Activated T-cell treated with anti-CD3 and anti-CD28 coated beads for 1 hour (primary cell): ENCODE measurements at places on chromosomes 4 and X.

GRCh38 chr4:85005865-85006377 lies 39.4 kb upstream of the WDFY3 start:
- no peak for DNase-seq

DNA sequence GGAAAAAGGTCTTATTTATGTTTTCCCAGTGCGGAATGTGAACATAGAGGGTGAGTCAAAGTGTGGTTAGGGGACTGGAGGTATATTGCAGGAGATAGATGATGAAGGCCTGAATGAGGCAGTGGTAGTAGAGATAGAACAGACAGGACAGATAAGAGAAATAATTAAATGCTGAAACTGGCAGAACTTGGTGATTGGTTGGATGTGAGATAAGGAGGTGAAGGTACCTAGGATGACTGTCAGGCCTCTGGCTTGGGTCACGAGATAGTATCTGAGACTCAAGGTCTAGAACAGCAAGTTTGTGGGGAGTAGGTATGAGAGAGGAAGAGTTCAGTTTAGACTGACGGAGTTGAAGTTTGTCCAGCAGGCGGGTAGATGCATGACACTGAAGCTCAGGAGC lies 3.5 kb downstream of the MND1 start:
- no peak for DNase-seq

GRCh38 chr4:76210452-76210851 lies 3.2 kb downstream of the SCARB2 start:
- DNase-seq: no peak

GRCh38 chr4:44984083-44984482 lies 257.7 kb upstream of the GNPDA2 start:
- no peak for DNase-seq

- no peak for DNase-seq
Measured at GRCh38 chrX:150700107-150700506, 6.9 kb downstream of the MTMR1 start.

GRCh38 chrX:156001667-156002021 lies 4.1 kb downstream of the IL9R start:
- no peak for DNase-seq

DNA sequence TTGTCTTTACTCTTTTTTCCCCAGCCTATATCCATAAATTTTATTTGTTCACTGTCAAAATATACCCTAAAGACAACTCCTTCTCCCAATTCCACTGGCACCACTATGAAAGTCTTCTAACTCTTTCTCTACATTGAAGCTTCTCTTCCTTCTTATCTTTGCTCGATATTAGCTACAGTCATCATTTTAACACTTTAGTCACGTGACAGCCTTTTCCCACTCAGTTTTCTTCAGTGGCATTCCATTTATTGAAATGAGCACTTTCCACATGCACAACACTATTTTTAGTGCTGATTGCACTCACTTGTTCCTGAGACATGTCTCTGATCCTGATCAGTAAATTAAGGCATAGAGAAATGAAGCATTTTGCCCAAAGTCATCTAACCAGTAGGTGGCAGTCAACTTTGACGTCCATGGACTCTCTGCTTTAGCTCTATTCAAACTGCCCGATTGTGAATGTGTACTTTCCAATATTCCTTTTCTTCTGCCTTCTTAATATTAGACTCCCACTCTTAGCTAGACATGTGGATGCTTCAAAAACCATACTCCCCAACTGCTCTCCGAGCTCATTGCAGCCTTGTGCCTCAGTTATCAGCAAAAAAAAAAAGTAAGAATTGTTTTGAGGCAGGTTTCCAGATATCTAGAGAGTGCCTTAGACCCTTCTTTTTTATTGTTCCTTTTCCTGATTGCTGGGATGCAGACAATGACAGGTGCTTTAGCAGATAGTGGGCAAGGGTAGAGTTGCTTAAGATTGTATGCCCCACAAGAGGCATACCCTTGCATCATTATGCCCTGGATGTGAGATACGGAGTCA lies 394.4 kb upstream of the ADGRL3 start:
- DNase-seq: no peak

- DNase-seq: no peak
Measured at GRCh38 chrX:19569121-19569805, 54.0 kb upstream of the MAP3K15 start.

DNA sequence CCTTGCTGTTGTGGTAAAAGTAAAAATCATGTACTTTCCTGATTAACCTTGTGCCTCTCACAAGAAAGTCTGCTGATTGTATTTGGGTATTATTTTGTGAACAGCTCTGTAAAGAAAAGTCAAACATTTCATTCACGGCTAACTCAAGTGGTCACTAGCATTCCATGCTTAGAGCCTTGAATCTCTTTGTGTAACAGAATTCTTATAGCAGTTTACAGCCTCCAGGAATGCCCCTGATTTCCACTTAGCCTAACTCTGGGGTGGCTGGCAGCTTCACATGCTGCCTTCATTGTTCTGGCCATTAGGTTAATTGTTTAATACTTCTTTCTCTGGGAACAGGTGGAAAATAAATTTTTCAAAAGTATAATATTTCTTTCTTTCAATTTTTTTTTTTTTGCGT lies 226.7 kb downstream of the RBMX2 start:
- no peak for DNase-seq

DNA sequence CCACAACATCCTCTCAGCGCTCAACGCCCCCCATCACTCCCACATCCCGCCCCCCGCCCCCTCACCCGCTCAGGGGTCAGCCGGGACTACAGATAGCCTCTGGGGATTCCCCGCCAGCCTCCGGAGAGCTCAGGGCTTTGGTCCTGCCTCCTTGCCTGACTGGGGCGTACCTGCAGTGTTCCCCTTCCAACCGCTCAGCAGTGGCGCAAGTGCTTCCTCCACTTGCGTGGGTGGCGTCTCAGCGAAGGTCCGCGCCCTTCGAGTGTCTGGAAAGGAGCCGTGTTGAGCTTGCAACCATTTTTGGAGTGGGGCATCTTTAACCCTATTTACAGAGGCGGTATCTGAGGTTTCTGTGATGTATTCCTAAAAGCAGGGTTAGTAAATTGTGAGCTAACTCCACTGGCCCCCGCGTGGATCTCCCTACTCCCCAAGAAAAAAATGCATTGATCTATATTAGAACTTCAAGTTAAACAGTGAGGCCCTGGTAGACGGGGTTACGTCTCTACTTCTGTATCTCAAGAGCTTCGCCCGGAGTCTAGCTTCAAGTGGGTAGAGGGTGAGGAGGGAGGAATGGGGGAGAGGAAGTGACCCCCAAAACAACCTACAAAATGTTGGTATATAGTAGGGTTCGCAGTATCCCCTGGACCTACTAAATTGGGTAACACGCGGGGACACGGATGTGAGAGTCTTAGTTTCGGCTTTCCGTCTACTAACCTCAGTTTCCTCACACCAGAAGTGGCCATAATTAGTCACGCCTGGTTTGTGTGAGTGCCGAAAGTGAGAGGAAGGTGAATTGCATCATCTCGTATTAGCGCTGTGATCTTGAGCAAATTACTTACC lies 16.1 kb downstream of the NKX3-2 start:
- DNase-seq: no peak

DNA sequence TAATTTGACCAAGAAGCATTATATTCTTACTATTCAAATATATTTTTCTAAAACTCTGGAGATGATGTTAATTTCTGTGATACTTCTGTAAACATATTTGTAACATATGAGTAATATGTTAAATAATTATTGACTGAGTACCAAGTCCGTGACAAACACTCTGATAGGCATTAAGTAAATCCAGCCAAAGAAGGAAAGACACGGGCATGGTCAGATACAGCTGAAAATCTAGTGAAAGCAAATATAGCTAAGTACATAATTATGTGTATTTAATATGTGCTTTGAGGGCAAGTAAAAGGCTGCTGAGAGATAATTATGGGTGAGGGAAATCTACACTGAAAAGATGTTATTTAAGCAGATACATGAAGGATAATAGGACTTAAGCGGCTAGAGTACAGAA lies 1263.6 kb upstream of the ADGRL3 start:
- no peak for DNase-seq

DNA sequence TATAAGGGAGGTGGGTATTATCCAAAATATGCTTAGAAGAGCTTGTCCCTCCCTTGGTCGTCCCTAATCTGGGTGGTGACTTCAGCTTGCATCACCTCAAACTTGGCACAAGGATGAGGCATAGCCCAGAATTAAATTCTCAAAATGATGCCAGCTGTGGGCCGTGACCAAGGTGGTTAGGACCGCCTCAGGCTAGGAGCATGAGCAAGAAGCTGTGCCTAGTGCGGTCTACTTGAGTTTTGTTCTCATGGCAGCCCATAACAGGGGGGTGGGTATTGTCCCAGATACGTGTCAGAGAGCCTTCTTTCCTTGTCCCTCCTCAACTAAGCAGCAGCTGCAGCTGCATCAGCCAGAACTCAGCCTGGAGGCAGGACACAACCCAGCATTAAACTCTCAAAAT lies 2620.0 kb downstream of the PCDH7 start:
- DNase-seq: no peak

GRCh38 chrX:17242470-17242869 lies 132.5 kb upstream of the NHS start:
- DNase-seq: peak; percentile 1

DNA sequence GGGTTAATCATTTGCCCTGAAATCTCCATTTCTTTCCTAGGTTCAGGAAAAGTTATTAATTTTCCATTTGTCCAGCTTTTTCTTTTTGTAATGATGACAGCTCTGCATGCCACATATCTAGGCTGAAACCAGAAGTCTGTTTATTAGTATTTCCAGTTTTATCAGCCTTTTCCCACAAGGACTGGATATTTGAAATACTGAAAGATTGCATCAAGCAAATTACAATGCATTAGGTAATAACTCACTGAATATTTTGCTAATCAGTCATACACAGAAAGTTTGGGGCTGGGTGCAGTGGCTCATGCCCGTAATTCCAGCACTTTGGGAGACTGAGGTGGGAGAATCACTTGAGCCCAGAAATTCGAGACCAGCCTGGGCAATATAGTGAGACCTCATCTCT lies 21.5 kb downstream of the SLC9A7 start:
- no peak for DNase-seq

- DNase-seq: no peak
Measured at GRCh38 chr4:153076861-153077260, 127.4 kb upstream of the TRIM2 start.
